ENCODE measurements at places on chromosomes 11 and 22.
A peak's percentile ranks its signal among the peaks of the same experiment; 100 is the strongest.

- DNase-seq = no peak
These were observed 170.6 kb downstream of the BARX2 start for GRCh38 chr11:129546266-129546665.

DNA sequence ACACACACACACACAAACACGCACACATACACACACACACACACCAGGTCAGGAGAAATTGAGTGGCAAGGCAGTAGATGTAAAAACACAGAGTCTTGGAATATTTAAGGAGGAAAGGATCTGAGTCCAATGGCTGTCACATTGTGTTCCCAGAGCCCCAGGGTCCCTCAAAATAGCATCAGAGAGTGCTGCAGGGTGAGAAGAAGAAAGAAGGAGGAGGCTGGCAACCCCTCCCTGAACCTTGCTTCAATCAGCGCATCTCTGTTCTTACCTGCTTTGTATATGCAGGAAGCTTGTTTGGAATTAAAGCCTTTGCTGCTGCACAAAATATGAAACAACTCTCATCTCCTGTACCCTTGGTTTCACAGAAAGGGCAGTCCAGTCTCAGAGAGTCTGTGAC lies 406.5 kb downstream of the MIAT start:
- no peak for DNase-seq

- DNase-seq = no peak
These were observed at the start of gene RAB38 for GRCh38 chr11:88174709-88175568. TSS of gene RAB38 (minus strand) at chr11:88175443. CDS start at chr11:88175384, 59 bp downstream.

DNA sequence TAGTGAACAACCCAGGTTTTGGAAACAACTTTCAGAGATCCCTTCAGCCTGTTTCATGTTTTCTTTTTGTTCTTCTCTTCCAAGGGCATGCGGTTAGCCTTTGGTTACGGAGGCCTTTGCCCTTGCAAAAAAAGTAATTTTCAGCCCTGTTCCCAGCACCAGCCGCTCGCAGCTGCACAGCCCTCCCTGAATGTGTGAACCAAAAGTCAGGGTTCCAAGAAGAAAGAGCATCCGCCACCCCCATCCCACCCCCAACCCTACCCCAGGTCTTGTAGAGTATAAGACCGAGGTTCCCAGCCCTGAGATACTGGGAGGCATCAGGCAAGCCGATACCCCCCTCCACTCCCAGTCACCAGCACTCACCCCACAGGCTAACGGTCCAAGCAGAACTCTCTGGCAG lies 56.4 kb downstream of the IGLL1 start:
- DNase-seq = no peak

DNA sequence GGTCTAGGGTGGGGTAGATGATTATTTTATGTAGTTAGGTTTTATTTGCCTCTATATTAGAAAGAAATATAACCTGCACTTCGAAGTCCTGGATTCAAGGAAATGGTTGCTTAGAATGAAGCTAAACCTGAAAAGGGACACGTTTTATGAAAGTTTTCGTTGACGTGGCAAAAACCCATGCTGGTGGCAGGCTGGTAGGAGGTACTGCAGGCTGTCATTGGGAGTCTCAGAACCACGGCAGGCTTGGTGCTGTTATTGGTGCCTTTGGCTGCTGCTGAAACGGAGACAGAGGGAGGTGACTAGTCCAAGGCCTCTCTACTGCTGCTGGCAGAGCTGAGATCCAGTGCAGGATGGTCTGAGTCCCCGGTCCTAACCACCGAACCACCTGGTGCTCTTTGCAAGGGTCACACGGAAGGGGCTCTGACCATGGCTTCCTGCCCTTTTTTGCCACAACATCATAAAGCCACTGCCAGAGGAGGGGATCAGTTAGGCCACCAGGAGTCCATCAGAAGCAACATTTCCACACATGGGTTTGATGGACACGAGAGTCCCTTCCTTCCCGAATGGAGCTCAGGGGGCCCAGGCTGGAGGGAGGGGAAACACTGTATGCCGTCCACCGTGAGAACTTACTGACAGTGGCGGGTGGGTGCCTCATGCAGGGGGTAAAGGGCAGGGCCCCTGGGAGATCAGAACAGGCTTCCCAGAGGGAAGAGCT lies 13.4 kb downstream of the CSF2RB start:
- DNase-seq = no peak

DNA sequence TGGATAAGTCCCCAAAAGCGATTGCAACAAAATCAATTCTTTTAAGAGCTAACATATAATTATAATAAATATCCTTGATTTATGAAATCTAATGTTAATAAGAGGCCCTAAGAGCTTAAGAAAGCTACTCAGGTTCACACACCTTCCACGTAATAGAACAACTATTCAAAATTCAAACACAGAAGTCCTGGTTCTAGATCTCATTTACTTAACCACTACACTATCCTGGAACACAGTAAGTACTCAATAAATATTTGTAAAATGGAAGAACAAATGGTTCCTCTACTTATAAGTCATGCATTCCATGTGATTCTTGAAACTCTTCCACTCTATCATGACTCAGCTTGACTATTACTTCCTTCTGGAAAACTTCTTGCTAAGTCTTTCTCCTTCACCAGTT lies 268.2 kb downstream of the FAM181B start:
- DNase-seq = no peak

- DNase-seq = no peak
These were observed 118.7 kb upstream of the B3GAT1 start for GRCh38 chr11:134530636-134531326.

- DNase-seq = no peak
These were observed 161.8 kb downstream of the IGLL1 start for GRCh38 chr22:23418159-23418788.

- no peak for DNase-seq
These were observed 20.4 kb upstream of the LRRC55 start for GRCh38 chr11:57161351-57161750.

DNA sequence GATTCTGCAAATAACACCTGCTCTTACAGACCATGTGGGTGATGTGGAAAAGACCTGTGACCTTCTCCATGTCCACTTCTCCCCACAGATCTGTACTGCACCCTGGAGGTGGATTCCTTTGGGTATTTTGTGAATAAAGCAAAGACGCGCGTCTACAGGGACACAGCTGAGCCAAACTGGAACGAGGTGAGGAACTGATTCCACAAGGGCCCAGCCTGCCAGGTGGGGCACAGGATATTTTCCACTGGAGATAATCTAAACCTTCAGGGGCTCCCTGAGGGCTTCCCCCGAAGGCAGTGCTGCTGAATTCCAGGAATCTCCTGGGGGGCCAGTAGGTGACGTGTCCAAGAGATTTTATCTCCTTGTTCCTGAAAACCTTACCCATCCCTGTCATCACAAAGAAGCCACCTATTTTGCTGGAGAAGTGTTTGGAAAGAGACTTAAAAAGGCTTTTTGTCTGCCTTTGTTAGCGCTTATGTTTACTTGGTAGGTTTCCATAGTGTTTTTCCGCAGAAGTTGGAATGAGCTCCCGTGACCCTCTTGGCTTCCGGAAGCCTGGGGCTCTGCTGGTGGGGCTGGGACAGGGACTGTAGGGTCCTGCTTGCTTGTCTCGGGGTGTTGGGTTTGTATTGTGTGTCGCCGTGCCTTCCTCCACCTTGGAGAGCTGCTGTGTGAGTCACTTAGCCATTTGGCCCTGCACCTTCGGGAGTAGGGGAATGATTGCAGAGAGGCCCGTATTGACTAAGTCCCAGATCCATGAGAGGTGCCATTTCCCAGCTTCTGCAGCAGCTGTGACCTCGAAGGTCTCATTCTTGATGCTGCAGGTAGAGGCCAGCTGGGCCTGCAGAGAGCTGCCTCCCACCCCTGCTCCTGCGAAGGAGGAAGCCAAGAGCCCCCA lies 112.4 kb downstream of the BCR start:
- no peak for DNase-seq

DNA sequence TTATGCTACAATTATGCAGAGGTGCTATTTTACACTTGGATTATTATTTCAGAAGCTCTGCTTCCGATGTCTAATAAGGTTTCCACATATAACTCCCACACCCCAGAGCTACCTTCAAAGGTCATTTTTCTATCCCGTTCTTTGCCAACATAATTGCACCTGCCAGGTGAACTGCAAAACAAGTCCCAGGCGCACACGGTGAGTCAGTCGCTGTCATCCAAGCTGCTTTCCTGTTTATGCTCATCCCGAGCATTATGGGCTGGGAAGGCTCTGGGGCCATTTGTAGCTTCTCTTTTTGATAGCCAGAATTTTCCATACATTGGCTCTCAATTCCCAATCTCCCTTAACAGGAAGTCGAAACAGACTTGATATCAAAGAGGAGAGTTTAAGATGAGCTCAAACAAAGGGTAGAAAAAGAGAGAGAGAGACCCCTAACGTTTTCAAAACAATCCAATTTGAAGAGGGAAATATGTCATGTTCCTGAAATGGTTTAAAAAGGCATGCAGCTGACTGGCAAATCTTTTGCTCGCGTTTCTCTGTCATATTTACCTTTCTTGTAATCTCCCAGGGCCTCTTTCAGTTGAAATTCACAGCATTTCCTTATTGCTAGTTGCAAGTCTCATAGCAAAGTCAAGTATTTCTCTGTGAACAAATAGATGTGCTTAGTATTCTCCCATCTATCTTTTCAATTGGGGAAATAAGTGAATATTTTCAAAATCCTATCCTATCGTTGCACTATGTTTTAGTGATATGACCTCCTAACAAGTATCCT lies 815.9 kb downstream of the KCNA4 start:
- DNase-seq = no peak

GRCh38 chr22:22506736-22507135 lies 1.8 kb downstream of the ZNF280B start:
- no peak for DNase-seq

- DNase-seq = no peak
These were observed 86.3 kb downstream of the CCDC83 start for GRCh38 chr11:85941380-85941973.

DNA sequence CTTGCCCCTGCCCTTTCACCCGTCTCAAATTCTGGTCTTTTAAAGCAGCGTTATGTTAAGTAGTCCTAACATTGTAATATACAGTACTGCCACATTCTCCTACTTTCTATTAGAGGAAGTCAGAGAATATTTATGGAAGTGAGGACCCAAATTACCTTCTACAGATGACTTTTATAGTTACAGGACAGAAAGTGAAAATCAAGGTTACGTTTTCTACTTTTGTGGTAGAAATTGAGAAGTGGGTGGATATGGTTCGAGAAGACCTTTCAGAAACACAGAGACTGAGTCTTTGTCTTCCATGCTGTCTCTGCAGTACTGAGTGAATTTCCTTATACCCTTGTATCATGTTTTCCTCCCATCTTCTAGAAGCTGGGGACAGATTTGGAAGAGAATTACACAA lies 17.1 kb downstream of the SC5D start:
- DNase-seq = no peak

DNA sequence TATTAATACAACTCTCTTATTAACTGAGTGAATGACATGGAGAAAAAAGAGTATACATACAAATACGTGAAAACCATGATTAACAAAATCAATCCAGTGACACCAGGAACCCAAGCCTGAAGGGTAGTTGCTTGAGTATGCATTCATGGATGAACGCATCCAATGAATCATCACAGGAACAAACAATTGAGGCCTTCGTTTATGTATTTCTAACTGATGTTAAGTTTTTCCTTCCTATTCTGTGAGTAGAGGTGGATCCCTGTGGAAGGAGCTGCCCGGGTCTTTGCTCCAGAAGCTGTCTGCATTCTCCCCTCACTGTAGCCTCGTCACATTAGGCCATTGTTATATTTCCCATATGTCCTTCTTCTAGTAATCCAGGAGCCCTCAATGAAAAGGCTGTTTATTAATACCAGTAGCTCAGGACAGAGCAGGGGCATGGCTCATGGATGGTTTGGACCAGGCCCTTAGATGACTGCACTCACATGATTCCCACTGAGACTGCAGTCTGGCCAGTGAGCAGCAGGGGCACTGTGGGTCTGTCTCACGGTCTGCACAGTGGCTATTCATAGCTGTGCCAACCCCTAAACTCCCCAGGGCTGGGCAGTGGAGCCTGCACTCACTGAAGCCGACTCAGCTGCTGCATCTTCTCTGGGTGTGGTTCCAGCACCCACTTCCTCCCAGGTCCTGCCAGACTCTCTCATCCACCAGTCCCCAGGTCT lies 128.1 kb upstream of the TOP3B start:
- peak; percentile 71 for DNase-seq

DNA sequence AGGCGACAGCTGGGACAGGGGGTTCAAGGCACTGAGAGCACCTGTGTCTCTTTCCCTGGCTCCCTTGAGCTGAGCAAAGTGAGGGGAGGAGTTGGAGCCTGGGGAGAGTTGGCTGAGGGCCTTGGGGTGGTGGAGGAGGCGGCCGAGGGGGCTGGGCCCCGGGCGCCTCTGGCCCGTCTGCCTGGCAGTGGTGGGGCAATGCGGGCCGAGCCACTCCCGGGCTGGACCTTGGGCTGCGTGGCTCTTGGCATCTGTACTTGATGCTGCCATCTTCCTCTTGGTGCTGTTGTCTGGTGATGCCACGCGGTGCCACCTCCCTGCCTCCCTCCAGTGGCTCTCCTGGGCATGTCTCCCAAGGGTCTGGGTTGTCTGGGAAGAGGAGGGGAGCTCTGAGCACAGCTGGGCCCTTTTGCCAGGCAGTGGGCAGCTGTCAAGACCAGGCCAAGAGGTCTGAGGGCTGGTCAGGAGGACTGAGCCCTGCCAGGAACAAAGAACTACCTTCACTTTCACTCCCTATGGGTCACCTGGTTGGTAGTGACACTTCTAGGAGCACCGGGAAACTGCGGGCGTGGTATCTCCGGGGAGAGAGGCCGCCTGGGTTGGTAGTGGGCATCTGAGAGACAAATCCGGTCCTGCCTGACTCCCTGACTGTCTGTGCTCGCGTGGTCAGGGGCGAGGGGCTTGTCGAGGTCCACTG lies 1.3 kb downstream of the GRIK4 start:
- no peak for DNase-seq

DNA sequence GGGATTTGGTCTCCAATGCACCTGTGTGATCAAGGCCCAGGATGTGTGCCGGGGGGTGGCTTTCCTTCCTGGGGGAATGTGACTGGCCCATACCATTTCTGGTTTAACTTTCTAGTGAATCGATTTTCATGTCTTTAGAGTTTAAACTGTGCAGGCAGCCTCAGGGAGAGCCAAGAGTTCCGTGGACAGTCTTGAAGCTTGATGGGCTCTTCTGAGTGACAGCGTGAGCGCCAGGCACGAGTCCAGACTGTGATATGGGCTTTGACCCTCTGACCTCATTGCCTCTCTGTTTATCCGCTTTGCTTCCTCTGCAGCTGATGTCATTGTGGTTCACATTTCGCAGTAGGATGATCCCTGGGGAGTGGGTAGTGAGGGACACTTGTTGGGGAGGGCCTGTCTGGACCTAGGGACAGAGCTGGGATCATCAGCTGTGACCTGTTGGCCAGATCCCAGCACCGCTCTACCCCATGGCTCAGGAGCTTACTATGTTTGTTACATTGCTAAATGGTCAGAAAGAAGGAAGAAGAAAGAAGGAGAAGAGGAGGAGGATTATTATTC lies 80.6 kb upstream of the CLDN5 start:
- no peak for DNase-seq

- DNase-seq = no peak
These were observed 1.7 kb upstream of the EIF4ENIF1 start for GRCh38 chr22:31491218-31491962.

DNA sequence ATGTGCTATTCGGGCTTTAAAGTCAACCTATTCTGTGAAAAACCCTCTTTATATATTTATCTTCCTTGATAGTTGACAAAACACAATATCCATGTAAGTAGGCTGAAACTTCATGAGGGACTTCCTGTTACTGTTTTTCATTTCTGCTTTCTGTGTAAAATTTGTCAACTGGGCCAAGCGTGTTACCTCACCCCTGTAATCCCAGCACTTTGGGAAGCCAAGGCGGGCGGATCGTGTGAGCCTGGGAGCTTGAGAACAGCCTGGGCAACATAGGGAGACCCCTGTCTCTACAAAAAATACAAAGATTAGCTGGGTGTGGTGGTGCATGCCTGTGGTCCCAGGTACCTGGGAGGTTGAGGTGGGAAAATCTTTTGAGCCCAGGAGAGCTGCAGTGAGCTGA lies 66.5 kb upstream of the SLC25A18 start:
- no peak for DNase-seq
